ENCODE measurements at places on chromosomes 6 and 20.

DNA sequence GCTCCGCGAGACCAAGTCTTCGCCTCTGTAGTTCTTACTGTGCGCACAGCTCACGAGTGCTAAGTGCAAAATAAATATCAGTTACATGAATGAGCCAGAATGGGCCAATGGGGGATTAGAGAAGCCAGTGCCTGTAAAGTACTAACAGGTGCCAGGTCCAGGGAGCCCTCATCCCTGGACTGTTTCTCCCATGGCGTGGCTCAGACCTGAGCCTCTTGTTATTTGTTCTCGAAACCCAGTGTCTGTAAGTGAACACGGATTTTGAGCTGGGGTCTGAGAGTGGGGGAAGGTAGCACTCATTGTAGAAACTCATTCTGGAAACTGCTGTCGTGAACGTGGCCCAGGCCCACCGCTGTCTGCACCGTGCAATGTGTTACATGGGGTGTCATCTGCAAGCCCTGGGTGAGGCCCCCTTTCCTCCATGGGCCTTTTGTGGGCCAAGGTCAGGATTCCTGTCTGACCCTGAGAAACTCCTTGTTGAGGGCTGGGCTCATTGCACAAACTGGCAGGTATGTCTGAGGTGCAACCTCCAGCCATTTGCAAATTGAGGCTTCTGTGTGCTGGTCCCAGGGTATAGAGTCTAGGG is 154.7 kb downstream of the SYCP2 start:
- DNase-seq, result no peak

DNA sequence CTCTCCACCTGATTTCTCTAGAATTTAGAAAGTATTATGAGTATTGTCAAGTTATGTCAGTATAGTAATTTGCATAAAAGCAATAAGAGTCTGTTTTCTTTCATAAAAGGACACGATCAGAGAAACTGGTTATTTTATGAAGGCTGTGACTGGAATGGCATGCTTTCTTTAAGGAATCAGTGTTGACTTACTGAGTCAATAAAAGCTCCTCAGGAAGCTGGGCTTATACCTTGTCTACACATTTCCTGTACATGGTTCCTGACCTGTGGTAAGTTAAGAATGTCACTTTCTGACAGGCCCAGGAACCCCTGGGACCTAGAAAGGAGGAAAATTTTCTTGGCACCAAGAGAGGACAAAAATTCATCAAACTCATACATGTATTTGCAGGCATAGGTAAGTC is 1224.0 kb upstream of the ADGRB3 start:
- no peak for DNase-seq

GRCh38 chr6:135935941-135936601 is 84.6 kb downstream of the PDE7B start:
- no peak for DNase-seq

DNA sequence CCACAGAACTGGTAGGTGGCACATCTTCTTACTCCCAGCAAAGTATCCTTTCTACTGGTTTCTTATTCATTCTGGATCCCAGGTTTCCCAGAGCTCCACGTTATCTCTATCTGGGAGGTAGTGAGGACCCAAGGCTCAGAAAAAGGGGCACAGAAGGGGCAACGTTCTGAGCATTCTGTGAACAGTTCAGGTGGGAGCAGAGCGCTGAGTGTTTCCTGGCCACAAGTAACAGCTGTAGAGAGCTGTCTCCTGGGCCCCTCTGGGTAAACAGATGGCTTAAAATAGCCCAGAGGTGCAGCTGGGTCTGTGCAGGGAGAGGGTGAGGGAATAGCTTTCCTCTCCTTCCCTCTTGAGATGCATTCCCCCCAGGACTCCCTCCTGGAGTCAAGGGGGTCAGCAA is 2.1 kb downstream of the APOBEC2 start:
- DNase-seq, result no peak

DNA sequence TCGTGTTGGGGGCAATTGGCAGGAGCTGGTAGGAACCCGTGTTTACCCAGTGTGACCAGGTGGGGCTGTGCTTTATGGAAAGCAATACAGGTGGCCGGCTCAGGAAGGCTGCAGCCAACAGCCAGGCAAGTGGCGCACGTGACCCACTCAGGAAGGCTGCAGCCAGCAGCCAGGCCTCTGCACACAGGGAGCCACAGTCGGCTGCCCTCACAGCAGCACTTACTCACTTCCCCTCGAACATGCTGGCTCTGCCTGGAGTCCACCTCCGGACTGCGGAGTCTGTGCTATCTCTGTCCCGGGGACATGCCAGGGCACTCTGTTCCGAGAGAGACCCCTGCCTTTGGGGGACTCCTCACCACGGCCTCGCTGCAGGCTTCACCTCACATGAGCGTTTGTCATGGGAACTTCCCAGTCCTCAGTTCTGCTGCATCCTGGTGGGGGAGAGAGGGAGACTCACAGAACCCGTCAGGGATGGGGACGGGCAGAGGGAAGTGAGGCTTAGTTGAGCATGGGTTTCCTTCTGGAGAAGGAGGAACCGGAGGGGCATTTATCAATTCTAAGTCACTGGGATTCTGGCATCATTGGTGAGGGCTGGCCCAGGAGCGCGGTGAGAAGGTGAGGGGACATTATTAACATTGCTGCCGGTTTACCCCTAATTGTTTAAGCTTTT is 76.8 kb downstream of the TTLL2 start:
- no peak for DNase-seq

DNA sequence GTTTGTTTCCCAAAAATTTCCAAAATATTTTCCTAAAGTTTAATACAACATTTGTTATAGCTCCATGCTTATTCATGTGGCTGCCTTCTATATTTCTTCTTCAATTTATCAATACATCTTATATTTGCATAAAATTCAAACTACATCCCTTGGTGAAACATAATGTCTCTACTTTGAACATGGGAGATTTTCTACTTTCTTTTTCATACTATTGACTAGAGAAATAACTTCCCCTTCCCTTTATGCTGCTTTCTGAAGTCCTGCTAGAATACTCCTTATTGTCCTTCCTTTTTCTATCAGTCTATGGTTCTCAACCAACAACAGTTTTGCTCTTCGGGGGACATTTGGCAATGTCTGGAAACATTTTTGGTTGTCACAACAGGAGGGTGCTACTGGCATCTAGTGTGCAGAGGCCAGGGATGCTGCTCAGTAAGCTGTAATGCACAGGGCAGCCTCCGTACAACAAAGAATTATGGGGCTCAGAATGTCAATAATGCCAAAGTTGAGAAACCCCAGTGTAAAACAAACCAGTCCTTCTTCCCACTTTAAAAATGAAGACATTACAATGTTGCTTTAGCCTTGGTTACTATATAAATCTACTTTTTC is 29.9 kb downstream of the MKKS start:
- DNase-seq, result no peak

DNA sequence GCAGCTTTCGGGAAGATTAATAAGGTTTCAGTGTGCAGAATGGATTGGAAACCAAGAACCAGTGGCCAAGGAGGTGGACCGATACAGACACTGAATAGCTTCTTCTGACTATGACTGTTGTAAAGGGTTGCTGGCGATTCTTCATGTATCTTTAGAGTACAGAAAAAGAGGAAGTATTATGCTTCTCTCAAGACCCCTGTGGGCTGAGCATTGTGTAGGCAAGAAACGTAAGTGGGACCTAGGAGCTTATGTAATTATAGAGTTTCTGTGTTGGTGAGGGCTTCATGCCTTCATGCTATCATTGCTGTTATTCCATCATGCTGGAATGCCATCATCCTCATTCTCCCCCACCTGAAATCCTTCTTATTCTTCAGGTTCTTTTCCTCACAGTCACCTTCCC is 105.4 kb upstream of the AKIRIN2 start:
- no peak for DNase-seq

GRCh38 chr6:33947916-33948594 is 144.3 kb upstream of the MLN start:
- no peak for DNase-seq

DNA sequence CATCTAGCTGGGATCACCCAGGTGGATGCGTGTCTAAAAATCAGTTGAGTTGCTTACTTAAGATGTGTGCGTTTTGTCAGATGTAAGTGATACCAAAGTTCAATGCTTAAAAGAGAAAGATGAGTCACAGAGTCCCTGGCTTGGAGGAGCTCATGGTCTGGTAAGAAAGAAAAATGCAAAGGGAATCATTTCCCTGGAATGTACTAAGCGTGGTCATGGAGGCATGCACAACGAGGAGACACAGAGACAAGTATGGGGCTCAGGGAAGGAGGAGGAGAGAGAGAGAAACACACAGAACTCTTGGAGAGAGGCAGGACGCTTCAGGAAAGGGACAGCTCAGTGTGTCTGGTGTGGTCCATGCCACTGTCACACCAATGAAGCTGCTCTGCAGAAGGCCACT is 186.9 kb upstream of the GMDS start:
- DNase-seq, result no peak

GRCh38 chr20:61811166-61811565 is 254.5 kb downstream of the TAF4 start:
- DNase-seq, result no peak

- no peak for DNase-seq
Measured at GRCh38 chr20:34632870-34633452, 43.9 kb downstream of the PIGU start.

- no peak for DNase-seq
Measured at GRCh38 chr20:52444455-52444854, 252.9 kb upstream of the ZFP64 start.

GRCh38 chr6:34891296-34891695 is 2.2 kb downstream of the ANKS1A start:
- no peak for DNase-seq

GRCh38 chr6:15621203-15622044 is 41.4 kb downstream of the DTNBP1 start:
- DNase-seq, result no peak

GRCh38 chr6:72418495-72418894 is 203.4 kb upstream of the KCNQ5 start:
- no peak for DNase-seq

- DNase-seq, result peak; percentile 15
Measured at GRCh38 chr6:145028144-145028818, 707.0 kb downstream of the EPM2A start.

GRCh38 chr20:57838670-57839151 is 128.9 kb upstream of the PMEPA1 start:
- no peak for DNase-seq

DNA sequence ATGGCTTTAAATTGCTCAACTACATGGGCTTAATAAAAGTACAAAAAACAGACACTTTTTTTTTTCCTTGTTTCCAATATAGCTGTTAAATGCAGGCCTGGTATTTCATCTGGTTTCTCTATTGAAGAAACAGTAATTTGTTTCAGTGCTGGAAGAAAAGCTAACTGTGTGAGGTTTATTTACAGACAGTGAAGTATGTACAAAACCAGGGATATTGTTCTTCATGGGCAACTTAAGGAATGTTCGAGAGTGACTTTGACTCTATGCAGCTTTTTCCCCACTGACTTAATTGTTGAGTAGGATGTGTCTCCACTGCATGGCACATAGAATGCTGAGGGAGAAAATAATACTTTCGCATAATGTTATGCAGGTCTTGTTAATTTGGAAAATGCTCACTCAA is 31.0 kb upstream of the PRL start:
- no peak for DNase-seq

DNA sequence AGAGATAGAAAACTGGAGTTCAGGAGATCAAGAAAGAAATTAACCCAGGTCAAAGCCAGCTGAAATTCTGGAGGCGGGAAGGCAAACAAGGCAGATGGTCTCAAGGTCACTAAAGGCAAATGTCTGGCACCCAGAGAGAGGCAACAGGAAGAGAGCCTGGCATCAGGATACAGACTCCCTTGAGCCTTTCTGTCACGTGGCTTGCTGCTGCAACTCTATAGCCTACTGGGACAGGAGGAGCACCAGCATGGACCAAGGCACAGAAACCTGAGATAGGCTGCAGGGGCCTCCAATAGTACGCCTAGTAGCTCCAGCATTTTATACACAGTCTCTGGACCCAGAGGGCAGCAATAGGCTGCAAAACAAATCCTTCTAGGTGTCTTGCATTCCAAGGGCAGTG is 75.1 kb downstream of the SEL1L2 start:
- no peak for DNase-seq

GRCh38 chr6:17460862-17461261 is 67.5 kb downstream of the CAP2 start:
- DNase-seq, result no peak

DNA sequence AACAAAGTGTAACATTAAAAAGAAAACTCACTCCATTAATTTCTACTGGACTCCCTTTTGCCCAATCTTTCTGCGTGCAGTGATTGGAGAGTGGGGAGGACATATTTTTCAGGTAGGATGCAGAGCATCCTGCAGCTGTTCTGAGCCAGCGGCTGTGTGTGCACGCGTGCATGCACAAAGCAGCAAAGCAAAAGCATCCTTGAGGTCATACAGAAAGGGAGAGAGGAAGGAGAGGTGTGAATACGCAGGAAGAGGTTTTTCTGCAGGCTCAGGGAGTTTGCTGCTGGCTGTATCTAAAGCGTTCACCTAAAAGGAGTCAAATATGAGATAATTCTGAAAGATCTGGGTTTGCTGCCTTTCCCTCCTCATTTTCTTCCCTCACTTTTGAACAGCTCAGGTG is 108.4 kb downstream of the HUS1B start:
- peak; percentile 19 for DNase-seq

- DNase-seq, result no peak
Measured at GRCh38 chr6:53925891-53926290, 131.1 kb downstream of the LRRC1 start.

- DNase-seq, result no peak
Measured at GRCh38 chr6:16232086-16232485, 6.3 kb upstream of the GMPR start.

- no peak for DNase-seq
Measured at GRCh38 chr20:17014756-17015366, 212.0 kb upstream of the PCSK2 start.

DNA sequence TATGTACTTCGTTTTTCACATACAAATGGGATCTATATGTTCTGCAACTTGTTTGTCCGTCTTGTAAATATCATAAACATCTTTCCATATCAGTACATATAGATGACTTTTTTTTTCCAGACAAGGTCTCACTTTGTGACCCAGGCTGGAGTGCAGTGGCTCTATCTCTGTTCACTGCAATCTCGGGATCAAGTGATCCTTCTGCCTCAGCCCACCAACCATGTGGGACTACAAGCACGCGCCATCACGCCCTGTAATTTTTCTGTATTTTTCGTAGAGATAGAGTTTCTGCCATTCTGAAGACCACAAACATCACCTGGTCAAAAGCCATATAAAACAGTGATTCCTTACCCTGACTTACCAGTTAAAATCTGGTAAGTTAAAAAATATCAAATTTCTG is 37.7 kb upstream of the SYNCRIP start:
- no peak for DNase-seq

- DNase-seq, result no peak
Measured at GRCh38 chr6:160031442-160031841, 62.6 kb downstream of the IGF2R start.

All from CD4-positive, alpha-beta T cell treated with Interleukin-4 for 4 hours (primary cell).